ENCODE measurements at places on chromosomes 1 and 21.

DNA sequence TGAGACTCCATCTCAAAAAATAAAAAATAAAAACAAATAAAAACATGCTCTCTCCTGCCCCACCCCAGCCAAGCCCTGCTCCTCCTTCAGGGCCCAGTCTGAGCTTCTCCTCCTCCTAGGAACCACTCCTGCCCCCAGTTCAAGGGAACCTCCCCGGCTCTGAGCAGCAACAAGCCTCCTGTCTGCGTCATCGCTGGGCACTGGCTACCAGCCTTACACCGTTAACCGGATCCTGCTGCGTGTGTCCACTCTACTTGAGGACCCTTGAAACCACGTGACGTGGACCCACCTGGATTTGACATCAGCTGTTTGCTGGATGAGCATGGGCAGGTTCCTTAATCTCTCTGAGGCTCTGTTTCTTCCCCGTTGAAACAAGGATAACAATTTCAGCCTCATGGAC, 1.6 kb upstream of the TAS1R2 start:
- no peak for DNase-seq

DNA sequence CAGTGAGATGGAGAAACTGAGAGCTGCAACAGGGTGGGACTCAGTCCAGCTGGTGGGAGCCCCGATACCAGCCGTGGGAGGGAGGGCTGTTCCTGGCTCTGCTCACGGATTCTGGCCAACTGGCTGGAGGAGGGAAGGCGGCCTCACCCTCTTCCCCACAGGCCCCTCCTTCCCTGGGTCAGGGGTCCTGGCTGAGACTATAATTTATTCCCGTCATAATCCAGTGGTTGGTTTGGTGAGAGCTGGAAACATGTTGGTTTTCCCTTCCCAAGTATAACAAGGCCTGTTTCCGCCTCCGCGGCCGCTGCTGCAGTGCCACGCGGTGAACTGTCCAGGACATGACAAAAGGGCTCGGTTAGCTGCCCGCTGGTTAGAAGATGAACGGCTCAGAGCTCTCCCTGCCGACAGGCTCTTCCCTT, 10.0 kb downstream of the PTPRF start:
- no peak for DNase-seq

DNA sequence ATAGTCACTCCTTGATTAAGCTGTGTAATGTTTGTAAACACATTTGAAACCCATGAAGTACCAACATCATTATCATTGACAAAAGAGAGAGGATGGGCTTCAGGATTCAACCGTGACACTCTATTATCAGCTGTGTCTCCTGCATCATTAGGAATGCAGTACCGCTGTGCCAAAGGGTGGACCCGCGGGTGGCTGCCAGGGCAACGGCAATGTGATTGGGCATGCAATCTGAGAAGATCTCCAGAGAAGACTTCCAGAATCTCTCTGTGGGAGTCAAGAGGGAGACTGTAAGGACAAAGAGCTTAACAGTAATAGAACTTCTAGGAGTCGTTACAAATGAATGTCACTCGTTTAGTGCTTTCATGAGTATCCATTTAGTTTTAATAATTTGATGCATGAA, 97.9 kb downstream of the USH2A start:
- DNase-seq = no peak

GRCh38 chr21:21463456-21463855, 465.2 kb downstream of the NCAM2 start:
- DNase-seq = no peak

GRCh38 chr1:225670356-225670755, 17.4 kb upstream of the ENAH start:
- no peak for DNase-seq

Measured in AG09309 (cell line).